Gastrocnemius medialis (tissue), 4 donors: ENCODE measurements at places on chromosomes 2 and 18. TPM values are rescaled to one million over a fixed set of nuclear protein-coding genes. Genes with fewer than 3 reads are reported as not detected.

GPR55 gene
- total RNA-seq: not detected

OTOF gene
- not detected for total RNA-seq

- DNase-seq: no peak
- no peaks in the 10 kb centered on the region for H3K36me3 ChIP-seq
- no peak overlapping the region for H3K27ac ChIP-seq
- no peaks in the 10 kb centered on the region for H3K4me1 ChIP-seq
- no peaks in the 10 kb centered on the region for H3K27me3 ChIP-seq
Observed at GRCh38 chr18:36813824-36814223, 15.0 kb downstream of the TPGS2 start.

DNA sequence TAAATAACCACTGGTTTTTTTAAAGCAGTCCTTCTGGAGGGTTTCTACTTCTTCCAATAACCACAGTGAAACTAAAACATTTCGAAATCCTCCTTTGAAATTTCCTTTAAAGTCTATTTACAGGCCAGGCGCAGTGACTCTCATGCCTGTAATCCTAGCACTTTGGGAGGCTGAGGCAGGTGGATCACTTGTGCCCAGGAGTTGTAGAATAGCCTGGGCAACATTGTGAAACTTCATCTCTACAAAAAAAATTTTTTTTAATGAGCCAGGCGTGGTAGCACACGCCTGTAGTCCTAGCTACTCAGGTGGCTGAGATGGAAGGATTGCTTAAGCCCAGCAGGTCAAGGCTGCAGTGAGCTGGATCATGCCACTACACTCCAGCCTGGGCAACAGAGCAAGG lies 15.2 kb downstream of the KIDINS220 start:
- no peak overlapping the region for H3K4me3 ChIP-seq
- H3K36me3 ChIP-seq: peaks cover 20% of the 10 kb centered on the region
- H3K27me3 ChIP-seq: no peaks in the 10 kb centered on the region
- DNase-seq: peak; percentile 59

- no peaks in the 10 kb centered on the region for H3K36me3 ChIP-seq
- DNase-seq: no peak
- no peak overlapping the region for H3K4me3 ChIP-seq
- no peaks in the 10 kb centered on the region for H3K27me3 ChIP-seq
- no peak overlapping the region for H3K27ac ChIP-seq
Observed at GRCh38 chr2:191747170-191747530, 69.2 kb downstream of the NABP1 start.

DNA sequence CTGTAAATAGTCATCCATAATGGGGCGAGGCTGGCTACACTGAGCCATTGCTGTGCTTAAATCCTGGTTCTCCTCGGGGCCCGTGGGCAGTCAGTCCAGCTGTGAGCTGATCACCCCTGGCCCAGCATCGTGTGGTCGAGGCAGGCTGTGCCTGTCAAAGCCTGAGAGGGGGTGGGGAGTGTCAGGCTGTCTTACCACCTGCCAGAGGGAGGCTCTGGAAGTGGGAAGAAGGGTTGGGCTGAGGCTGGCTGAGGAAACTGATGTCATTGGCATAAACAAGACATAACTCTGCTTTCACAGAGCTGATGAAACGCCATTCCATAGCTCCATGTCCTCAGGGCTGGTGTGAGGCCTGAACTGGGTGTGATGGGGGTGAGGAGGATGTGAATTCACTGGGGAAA lies 49.7 kb downstream of the KLHL29 start:
- H3K27me3 ChIP-seq: no peaks in the 10 kb centered on the region
- H3K36me3 ChIP-seq: no peaks in the 10 kb centered on the region

DNA sequence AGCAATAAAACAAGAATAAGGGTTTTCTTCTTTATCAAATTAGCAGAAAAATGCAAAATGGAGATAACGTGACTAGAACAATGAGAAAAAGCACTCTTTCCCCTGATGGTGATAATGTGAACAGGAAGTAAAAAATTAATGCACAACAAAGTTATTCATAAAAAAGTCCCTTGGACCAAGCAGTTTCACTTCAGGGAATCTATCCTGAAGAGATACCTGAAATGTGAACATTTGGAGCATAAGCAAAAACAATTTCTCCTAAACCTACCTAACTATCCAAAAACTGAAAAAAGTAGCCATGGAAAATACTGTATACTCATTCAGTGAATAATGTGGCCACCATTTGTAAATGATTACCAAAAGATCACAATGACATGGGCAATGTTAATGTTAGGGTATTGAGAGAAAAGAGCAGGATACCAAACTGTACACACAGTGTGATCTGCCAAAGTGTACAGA lies 48.7 kb downstream of the TRIP12 start:
- H3K4me1 ChIP-seq: peaks cover 40% of the 10 kb centered on the region
- no peaks in the 10 kb centered on the region for H3K27me3 ChIP-seq
- H3K27ac ChIP-seq: no peak overlapping the region
- DNase-seq: no peak
- H3K4me3 ChIP-seq: no peak overlapping the region
- no peaks in the 10 kb centered on the region for H3K36me3 ChIP-seq
